ENCODE measurements at places on chromosomes 5 and 9.

GRCh38 chr9:90034071-90034470 lies 429.3 kb downstream of the GADD45G start:
- no peak for DNase-seq

- DNase-seq: no peak
Observed at GRCh38 chr5:27048510-27048909, 10.1 kb upstream of the CDH9 start.

GRCh38 chr5:170296036-170296934 lies 1.3 kb downstream of the LCP2 start:
- no peak for DNase-seq

DNA sequence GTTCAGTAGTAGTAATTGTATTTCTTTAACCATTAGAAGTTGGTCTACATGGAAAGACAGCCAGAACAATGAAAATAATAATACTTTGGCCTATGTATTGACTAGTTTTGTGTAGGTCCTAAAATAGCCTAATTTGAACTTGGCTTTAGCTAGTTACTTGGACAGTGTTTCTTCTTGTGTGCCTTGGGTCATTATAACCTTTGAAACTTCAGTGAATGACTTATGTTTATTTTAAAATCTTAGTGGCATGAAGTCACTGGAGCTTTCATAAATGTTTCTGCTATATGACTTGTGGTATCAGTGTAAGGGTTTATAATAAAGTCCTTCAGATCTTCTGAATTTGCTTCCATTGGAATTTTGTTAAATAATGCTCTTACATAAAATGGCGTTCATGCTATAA lies 2.6 kb upstream of the FAM120AOS start:
- DNase-seq: no peak

DNA sequence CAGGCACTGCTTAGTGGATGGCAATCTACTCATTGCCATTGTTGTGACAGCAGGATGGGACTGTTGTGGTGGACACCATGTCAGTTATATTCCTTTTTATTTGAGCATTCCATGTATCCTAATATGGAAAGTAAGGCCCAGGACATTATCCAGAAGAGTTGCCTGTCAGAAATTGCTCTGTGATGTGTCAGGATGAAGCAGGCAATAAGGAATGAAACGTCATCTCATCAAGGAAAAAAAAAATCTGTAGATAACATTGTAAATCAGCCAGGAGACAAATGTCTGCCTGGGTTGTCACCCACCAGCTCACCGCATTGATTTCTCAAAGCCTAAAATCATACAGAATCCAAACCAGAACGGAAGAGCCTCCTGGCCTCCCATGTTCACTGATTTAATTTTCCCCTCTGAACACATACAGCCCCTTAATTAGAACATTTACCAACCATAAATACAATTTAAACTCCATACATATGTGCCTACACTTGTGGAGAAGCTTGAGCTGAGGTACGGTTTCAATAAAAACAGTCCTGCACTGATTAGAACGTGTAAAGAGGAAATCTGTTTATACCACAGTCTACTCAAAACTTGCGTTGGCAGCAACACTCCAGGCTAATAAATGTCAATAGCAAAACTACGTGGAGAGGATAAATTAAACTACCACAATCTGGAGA lies 73.9 kb downstream of the FOXD1 start:
- no peak for DNase-seq
